Astrocyte of the hippocampus (primary cell): ENCODE measurements at places on chromosomes 1 and 21.

DNA sequence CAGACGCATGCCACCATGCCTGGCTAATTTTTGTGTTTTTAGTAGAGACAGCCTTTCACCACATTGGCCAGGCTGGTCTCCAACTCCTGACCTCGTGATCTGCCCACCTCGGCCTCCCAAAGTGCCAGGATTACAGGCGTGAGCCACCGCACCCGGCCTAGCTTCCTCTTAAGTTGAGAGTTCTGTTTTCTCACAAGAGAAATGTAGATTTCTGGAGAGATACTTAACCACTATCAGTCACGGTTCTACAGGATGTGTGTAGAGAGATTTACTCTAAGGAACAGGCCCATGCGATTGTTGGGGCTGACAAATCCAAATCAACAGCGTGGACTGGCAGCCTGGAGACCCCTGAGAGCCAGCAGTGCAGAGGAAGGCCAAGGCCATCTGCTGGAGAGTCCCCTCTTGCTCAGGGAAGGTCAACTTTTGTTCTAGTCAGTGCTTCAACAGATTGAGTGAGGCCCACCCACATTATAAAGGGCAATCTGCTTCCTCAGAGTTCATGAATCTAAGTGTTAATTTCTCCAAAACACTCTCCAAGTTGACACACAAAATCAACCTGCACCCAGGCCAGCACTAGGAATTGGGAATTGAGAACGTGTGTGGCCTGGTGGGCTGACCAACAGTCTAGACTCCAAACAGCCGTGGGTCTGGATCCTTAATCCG is 38.7 kb downstream of the CHAF1B start:
- no peak for DNase-seq

DNA sequence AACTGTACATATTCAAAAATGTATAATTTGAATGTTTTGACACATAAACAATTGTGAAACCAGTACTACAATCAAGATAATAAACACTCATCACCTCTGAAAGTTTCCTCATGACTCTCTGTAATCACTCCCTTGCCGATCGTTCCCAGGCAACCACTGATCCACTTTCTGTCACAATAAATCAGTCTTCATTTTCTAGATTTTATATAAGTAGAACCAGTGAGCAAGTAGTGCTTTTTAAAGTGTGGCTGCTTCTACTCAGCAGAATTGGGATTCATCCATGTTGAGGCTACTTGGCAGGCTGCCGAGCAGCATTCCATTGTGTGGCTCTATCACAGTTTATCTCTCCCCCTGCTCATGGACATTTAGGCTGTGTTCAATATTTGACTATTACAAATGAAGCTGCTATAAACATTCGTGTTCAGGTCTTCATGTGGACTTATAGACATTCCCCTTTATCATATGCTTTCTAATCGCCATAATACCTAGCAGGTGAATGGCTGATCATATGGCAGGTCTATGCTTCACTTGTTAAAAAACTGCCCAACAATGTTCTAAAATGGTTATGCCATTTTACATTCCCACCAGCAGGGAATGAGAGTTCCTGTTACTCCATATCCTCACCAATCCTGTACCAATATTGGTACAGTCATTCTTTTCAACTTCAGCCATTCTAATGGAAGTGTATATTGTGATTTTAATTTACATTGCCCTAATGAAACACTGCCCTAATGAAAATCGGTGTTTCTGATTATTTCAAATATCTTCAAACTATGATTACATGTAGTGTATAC is 20.5 kb downstream of the TEX38 start:
- peak; percentile 38 for DNase-seq

- DNase-seq = no peak
Measured at GRCh38 chr1:34824817-34825454, 32.1 kb downstream of the GJA4 start.

DNA sequence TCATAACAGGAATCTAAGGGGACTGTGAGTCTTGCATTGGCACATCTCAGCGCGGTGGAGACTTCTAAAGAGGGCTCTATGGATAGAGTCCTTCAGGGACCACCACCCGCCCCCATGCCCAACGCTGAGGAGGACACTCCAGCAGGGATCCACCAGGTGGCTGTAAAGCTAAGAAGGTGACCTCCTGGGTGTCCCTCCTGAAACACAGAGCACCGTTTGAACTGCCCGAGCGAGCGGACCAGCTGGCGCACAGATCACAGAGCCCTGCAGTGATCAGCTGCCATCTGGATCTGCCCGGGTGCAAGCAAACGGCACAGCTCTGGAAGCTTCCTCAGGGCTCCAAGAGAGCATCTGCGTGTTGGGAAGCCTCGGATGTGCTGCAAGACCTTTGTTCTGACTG is 51.3 kb upstream of the LYST start:
- DNase-seq = no peak

DNA sequence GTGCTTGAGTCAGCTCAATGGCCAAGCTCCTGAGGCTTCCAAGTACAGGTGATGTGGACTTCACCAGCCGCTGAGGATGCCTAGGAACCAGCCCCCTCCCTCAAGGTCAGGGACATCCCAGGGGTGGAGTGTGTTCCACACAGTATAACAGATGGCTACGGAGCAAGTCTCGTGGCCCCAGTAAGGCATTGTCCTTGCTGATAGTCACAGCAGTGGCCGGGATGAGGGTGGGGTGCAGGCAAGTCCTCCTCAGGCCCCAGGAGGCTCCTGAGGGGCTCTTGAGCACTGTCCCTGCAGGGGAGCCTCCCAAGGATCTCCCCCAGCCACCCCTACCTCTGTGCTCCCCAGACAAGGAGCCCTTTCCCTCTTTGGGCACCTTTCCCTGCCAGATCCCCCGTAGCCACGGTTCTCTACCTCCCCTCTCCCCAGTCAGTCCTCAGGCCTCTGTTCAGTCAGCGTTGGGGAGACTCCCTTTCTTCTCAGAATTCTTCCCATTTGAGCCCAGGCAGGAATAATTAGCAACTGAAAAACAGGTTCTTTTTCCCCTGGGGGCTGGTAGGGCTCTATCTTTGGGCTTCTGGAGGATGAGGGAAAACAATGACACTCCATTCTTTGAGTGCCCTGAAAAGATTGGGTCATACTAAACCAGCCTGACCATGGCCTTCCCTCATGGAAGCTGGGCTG is 7.1 kb upstream of the THEM5 start:
- DNase-seq = no peak

- no peak for DNase-seq
Measured at GRCh38 chr1:22139817-22140216, 3.1 kb downstream of the WNT4 start.

- DNase-seq = no peak
Measured at GRCh38 chr1:44412601-44413000, 7.5 kb downstream of the RNF220 start.

DNA sequence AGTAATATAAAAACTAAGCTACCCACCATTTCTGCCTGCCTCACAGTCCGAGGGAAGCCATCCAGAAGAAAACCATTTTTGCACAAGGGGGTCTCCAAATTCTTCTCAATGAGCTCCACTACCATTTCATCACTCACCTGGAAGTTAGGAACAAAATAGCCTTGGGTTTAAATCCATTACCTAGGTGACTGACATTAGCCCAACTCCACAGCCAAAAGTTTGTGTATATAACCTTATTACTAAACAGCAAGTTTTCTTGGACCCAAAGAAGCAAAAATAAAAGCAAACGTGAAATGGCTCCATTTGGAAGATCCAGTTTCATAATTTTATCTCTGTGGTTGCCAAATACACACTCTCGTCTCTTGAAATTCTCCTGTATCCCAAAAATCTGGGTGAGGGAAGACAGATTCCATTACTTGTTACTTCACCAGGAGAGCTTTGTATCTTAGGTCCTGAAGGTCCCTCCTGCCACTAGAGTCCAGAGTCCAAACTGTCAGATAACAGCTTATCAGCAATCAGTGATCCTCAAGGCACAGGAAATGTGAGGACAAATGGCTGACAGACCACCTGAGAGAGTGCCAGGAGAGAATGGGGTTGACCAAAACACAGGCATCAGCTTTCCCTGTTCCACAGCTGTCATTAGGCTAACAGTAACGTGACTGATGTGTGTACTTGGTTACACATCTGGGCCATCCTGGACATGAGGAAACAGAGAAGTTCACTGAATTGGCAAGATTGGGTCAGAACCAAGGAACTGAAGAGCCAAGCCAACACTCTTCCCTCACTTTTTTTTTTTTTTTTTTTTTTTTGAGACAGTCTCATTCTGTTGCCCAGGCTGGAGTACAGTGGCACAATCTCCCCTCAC is 14.9 kb downstream of the AK2 start:
- DNase-seq = no peak

- DNase-seq = peak; percentile 94
Measured at GRCh38 chr1:41573785-41574713, 89.6 kb upstream of the EDN2 start.

- peak; percentile 60 for DNase-seq
Measured at GRCh38 chr1:8477166-8477982, 159.5 kb downstream of the SLC45A1 start.

DNA sequence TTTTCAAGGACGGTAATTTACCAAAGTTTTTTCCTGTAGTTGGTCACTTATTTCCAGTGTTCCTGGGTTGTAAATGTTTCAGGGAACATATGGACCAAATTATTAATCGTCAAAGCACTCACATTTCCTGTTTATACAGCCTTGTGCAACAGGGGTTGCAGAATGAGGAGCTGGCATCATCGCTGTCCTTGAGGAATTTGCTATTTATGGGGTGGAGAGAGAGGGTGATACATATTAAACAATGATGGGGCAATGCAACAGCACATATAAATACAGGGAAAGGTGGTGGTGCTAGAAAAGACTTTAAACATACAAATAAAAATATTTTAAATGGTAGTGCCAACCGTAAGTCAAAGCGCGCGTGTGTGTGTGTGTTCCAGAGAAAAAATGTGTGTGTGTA is 369.8 kb downstream of the NPHP4 start:
- DNase-seq = no peak

GRCh38 chr1:40563266-40563665 is 31.8 kb downstream of the ZNF684 start:
- DNase-seq = no peak

DNA sequence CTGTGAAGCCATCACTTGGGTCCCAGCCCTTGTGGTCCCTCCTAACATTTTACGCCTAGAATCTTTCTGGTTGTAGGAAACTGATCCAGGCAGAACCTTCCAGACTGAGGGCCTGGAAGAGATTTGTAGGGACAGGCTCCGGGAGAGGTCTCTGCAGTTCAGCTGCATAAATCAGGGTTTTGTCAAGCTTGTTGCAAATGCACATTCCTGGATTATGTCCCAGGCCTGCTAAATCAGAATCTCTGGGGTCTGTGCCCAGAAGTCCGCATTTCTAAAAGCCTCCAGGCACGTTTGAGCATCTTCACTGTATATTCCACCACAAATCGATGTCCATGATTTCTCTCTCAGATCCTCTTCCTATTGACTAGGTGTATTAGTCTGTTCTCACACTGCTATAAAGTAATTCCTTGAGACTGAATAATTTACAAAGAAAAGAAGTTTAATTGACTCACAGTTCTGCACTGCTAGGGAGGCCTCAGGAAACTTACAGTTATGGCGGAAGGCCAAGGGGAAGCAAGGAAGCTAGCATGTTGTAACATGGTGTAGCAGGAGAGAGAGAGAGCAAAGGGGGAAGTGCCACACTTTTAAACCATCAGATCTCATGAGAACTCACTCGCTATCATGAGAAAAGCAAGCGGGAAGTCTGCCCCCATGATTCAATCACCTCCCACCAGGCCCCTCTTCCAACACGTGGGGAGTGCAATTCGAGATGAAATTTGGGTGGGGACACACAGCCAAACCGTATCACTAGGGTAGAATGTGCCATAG is 1.2 kb upstream of the FHAD1 start:
- peak; percentile 50 for DNase-seq

DNA sequence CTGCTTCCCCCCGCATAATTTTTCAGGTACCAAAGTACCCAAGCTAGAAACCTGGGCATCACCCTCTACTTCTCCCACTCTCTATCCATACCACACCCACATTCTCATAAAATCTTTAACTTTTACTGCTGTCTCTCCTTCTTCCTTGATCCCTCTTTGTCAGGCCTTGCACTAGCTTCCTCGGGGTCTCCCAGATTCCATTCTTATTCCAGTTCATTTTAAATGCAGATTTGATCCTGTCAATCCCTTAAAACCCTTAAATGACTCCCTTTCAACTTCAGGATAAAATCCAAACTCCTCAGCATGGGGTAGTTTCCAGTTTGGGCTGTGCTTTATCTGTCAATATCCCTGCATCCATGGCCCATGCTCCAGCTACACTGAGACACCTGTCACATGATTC is 343.5 kb downstream of the PBX1 start:
- no peak for DNase-seq

- DNase-seq = peak; percentile 16
Measured at GRCh38 chr1:43205671-43206070, 33.5 kb downstream of the CFAP57 start.

- no peak for DNase-seq
Measured at GRCh38 chr1:115969509-115969908, 6.8 kb upstream of the SLC22A15 start.

- DNase-seq = no peak
Measured at GRCh38 chr1:25622531-25622930, 5.9 kb downstream of the MAN1C1 start.

GRCh38 chr1:73980324-73981040 is 217.5 kb downstream of the LRRIQ3 start:
- peak; percentile 18 for DNase-seq

- no peak for DNase-seq
Measured at GRCh38 chr1:14649976-14650375, 51.5 kb downstream of the KAZN start.

DNA sequence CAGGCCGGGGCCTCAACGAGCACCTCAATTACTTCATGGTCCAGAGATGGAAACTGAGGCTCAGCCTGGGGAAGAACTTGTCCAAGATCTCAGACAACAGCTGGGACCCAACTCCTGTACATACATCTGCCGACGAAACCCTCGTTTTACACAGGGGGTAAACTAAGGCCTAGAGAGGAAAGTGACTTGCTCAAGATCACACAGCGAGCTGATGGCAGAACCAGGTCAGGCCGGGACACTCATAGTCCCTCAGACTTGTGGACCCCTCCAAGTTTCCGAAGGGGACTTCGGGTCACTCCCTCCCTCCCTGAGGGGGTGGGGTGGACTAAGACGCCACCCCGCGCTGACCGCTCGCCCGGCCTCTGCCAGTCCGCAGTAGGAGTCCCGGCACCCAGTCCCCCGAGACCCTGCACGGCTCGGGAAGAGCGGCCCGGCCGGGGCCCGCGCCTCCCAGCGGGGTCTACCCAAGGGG is 430 bp downstream of the WASF2 start:
- DNase-seq = peak; percentile 63

DNA sequence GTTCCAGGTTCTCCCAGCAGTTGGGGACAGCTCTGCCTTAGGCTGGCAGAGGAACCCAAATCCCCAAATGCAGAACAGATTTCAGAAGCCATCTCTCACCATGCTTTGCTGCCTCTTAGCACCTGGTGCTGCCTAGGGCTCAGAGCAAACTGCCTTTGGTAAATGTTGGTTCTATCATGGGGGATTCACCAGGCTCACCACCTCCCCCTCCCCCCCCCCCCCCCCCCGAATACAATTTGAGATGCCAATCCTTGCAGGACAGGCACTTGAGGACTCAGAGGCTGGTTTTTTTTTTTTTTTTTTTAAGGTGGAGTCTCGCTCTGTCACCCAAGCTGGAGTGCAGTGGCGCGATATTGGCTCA is 447 bp upstream of the PAQR6 start:
- DNase-seq = no peak
